ENCODE measurements at places on chromosomes 4 and X. TPM values are rescaled to one million over a fixed set of nuclear protein-coding genes. Genes with fewer than 3 reads are reported as not detected.

PDLIM3 gene
- total RNA-seq: not detected

REPS2 gene
- total RNA-seq: not detected

- DNase-seq: no peak
Measured at GRCh38 chr4:170089274-170089667, 485 bp downstream of the AADAT start.

GRCh38 chr4:98522636-98523395 is 135.6 kb downstream of the TSPAN5 start:
- DNase-seq: peak; percentile 35

DNA sequence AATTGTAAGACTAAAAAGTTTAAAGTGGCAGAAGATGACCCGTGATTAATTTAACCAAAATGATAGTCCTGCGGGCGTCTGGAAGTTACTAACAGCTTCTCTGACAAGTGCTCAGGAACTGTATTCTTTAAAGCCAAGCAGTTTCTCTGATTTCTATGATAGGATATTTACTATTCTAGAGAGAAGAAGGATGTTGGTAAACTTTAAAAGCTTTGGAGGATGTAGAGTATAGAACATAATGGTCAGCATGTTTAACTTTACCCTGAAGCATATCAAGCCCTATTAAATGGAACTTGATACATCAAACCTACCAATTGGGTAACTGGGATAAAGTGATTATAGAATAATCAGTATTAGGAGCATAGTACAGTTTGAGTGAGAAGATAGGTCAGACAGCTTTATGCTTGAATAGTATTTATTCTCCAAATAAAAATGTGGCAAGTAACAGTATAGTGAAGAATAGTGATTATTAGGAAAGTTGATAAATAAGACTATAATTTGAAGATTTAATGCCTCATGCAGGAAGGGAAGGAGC is 1.8 kb downstream of the STIM2 start:
- no peak for DNase-seq

GRCh38 chr4:1207157-1207470 is 34.7 kb upstream of the SPON2 start:
- DNase-seq: peak; percentile 2

DNA sequence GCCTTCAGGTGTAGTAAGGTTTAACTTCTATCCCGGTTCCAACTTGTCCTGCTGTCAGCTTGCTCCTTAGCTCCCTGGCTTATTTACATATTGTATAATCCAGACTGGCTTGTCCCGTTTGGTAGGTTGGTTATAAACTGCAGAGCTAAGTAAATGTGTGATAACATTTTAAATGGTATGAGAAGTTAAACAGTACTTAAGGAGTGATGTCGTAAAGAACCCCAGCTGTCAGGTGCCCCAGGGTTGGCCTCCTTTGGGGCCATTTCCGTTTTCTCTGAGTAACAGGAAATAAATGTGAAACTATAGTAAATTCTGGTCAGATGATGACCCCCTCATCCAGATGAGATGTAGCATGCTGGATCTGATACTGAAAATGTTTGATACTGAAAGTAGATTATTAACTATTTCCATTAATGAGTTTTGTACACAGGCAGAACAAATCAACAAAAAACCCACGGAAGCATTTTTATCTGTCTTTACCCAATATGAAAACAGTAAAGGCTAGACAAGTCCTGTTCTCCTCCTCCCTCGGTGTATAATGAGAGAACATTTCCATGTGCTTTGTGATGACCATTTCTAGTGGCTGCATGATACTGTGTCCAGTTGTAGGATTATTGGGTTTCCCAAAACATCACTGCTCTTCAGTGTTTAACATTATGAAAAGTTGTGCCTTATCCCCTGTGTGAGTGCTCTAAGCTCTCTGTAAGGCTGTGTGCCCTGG is 22.4 kb downstream of the GAB1 start:
- peak; percentile 69 for DNase-seq

AMBN gene
- total RNA-seq: not detected

CLGN gene
- total RNA-seq: not detected

GRCh38 chr4:6463311-6464289 is 8.8 kb downstream of the PPP2R2C start:
- no peak for DNase-seq

DNA sequence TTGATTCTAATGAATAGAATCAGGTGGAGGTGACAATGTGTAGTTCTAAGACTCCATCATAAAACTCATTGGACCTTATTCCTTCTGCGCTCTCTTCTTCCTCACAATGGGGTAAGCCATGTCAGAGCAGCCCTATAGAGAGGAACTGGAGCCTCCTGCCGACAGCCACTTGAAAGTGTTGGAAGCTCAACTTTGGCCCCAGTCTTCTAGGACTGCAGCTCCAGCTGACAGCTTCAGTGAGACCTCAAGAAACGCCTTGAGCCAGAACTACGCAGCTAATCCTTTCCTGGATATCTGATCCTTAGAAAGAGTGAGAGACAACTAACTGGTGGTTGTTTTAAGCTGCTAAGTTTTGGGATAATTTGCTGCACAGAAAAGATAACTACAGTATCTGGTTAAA is 22.1 kb upstream of the ADH7 start:
- no peak for DNase-seq

- no peak for DNase-seq
Measured at GRCh38 chrX:23749576-23749975, 6.5 kb upstream of the ACOT9 start.

GRCh38 chrX:44062840-44063239 is 89.7 kb upstream of the NDP start:
- no peak for DNase-seq

DNA sequence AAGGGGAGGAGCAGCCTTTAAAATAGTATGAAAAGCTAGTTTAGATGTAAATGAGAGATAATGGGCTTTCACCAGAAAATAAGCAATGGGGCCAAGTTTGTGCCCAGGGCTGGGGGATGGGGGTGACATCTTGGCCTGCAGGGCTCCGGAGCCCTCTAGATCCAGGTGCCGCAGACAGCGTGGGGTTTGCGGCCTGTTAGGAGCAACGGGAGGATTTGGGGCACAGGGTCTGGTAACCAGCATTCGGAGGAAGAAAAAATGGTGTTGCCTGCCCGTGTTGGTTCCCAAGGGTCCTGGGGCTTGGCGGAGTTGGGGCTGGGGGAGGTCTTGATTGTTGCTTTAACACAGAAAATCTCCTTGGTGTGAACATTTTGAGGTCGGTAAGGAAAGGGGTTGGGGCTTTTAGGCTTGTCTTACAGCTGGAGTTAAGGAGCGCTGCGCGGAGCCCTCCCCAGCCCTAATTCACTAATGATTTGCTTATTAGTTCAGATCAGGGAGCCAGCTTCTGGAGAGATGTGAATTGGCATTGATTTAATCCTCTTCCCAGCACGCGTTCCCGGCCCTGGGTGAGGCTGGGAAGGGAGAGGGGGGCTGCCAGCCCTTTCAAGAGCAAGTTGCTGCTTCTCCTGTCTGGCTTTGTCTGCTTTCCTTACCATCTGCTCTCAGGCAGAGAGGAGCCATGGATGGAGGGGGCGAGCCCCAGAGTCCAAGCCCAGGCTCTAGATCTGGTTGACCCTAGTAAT is 443.4 kb downstream of the BCOR start:
- DNase-seq: no peak

DNA sequence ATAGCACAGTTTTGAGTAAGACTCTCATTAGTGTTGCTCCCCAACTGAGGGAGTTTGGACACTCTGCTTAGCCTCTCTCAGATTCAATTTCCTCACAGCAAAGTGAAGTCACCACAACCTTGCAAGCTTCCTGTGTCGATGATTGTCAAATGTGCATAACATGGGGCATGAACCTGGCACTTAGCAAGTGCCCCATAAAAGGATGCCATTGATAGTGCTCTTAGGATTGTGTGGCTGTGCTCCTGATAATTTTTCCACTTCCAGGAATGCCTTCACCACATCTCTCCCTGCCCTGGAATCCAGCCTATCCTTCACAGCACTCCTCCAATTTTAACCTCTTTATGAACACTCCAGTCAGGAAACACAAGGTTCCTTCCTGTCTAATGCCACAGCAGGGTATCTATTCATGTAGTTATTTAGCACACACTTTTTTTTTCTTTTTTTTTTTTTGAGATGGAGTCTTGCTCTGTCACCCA is 309.4 kb downstream of the PPP3CA start:
- no peak for DNase-seq

KLHL4 gene
- total RNA-seq: not detected

DNA sequence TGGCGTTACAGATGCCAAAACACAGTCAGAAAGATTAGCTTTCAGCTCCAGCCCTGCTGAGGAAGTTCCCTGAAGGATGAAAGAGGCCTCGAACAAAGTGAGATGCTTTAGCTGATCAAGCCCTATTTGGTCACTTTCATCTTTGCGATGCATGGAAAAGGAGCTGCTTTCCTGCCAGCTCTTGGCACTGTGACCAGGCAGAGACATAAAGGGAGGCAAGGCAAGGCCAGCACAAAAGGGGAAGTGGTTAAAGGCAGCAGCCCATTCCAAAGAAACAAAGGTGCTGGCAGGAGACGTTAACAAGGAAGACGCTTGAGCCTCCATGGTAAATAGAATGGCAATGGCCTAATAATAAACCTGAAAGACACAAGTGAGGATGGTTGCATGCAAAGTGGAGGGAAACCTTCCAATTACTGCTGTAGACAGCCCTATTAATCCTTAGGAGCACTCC is 617.1 kb upstream of the INTU start:
- no peak for DNase-seq

DNA sequence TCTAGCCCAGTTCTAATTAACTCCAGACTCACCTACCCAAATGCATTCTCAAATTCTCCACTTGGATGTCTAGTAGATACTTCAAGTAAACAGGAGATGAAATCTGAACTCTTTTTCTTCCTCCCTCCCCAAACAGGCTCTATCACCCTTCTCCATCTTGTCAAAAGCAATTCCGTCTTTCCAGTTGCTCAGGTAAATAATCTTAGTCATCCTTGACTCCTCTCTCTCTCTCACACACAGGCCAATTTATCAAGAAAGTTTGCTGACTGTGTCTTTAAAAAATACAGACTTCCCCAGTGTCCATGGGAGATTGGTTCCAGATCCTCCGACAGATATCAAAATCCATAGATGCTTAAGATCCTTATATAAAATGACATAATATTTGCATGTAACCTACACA is 12.9 kb downstream of the TXK start:
- DNase-seq: no peak

DNA sequence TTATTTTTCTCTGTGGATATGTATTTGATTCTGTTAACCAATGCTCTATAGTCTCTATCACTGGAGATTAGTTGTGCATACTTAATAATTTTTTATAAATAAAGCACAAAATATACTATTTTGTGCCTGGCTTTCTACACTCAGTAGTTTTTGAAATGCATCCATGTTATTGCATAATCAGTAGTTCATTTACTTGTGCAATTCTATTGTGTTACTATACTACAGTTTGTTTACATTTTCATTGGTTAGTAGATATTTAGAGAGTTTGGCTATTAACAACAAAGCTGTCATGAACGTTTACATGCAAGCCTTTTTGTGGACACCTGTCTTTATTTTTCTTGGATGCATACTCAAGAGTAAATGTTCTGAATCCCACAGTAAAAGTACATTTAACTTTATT is 265.0 kb upstream of the FAT4 start:
- no peak for DNase-seq

GRCh38 chr4:30929649-30930048 is 209.5 kb downstream of the PCDH7 start:
- no peak for DNase-seq

- DNase-seq: no peak
Measured at GRCh38 chr4:62457356-62457755, 1257.2 kb downstream of the ADGRL3 start.

- DNase-seq: no peak
Measured at GRCh38 chr4:125679989-125680388, 365.2 kb downstream of the FAT4 start.

GRCh38 chr4:38179690-38180377 is 219.6 kb downstream of the PTTG2 start:
- DNase-seq: peak; percentile 86

Data from activated naive CD4-positive, alpha-beta T cell treated with anti-CD3 and anti-CD28 coated beads for 36 hours (primary cell).